ENCODE measurements at places on chromosomes 5 and 9.

- no peak for DNase-seq
- H3K4me1 ChIP-seq, result no peaks in the 10 kb centered on the region
- no peak overlapping the region for H3K4me3 ChIP-seq
- H3K27me3 ChIP-seq, result no peaks in the 10 kb centered on the region
Observed at GRCh38 chr5:122263352-122264030, 48.5 kb upstream of the SNCAIP start.

- no peak for DNase-seq
- H3K4me3 ChIP-seq, result no peak overlapping the region
- no peak overlapping the region for H3K27ac ChIP-seq
Observed at GRCh38 chr9:37413311-37413710, 9.2 kb upstream of the GRHPR start.

- H3K4me3 ChIP-seq, result no peak overlapping the region
- H3K27ac ChIP-seq, result no peak overlapping the region
- H3K4me1 ChIP-seq, result no peaks in the 10 kb centered on the region
- H3K27me3 ChIP-seq, result no peaks in the 10 kb centered on the region
- DNase-seq, result no peak
- no peaks in the 10 kb centered on the region for H3K36me3 ChIP-seq
Observed at GRCh38 chr5:145848854-145849253, 13.7 kb upstream of the PRELID2 start.

GRCh38 chr9:112541685-112542084 is 55.1 kb downstream of the KIAA1958 start:
- H3K27me3 ChIP-seq, result no peaks in the 10 kb centered on the region
- H3K4me1 ChIP-seq, result no peaks in the 10 kb centered on the region
- H3K4me3 ChIP-seq, result no peak overlapping the region
- no peak overlapping the region for H3K27ac ChIP-seq
- DNase-seq, result no peak
- H3K36me3 ChIP-seq, result no peaks in the 10 kb centered on the region

DNA sequence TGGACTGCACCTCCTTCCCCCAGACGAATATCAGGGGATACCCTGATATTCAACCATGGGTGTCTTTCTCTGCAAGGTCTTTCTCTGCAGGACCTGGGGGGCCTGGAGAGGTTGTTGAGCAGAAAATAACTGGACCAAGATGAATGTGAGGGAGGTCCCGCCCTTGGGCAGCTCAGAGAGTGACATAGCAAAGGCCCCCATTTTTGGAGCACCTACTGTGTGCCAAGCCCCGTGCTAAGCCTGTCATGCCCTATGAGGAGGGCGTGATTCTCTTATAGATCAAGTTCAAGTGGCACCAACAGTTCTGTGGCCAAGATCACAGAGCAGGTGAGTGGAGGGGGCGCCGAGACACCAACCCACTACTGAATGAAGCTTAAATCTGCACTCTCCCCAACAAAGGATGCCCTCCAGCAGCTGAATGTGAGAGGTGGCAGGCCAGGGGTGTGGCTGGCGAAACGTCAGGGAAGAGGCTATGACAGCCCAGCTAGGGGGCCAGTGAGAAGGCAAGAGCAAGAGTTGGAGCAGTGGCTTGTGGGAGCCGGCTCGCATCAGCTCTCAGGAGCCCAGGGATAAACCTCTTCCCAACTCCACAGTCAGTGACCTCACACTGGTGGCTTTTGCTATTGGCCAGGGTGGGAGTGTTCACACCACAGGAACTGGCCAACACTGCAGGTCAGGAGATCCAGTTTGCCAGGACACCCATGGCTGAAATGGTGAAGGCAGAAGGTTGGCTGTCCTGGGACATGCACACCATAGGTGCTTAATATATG is 5.3 kb downstream of the SARDH start:
- no peak for DNase-seq
- H3K27me3 ChIP-seq, result no peaks in the 10 kb centered on the region
- no peak overlapping the region for H3K4me3 ChIP-seq

DNA sequence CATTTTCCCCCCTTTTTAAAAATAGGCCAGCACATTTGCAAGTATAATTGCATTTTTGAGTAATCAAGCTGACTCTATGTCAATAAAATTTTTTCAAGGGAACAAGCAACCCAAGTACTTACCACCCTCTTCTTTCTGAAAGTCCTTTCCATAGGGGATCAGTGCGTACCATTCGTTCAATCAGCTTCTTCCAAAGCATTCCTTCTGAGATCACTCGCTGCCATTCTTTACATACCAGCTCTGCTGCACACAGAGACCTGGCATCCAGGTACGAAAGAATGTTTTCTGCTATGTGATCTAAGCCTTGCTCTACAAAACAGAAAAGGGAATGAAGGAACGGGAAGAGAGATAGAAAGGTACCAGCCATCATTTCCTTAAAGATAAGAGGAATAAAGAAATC is 106.6 kb downstream of the FBXW11 start:
- H3K36me3 ChIP-seq, result peaks cover 13% of the 10 kb centered on the region
- H3K4me3 ChIP-seq, result no peak overlapping the region
- H3K27me3 ChIP-seq, result no peaks in the 10 kb centered on the region
- no peak for DNase-seq
- no peak overlapping the region for H3K27ac ChIP-seq
- no peaks in the 10 kb centered on the region for H3K4me1 ChIP-seq

- H3K36me3 ChIP-seq, result no peaks in the 10 kb centered on the region
- no peak for DNase-seq
- no peak overlapping the region for H3K4me3 ChIP-seq
- no peaks in the 10 kb centered on the region for H3K27me3 ChIP-seq
Observed at GRCh38 chr5:130017173-130017572, 112.9 kb downstream of the CHSY3 start.

DNA sequence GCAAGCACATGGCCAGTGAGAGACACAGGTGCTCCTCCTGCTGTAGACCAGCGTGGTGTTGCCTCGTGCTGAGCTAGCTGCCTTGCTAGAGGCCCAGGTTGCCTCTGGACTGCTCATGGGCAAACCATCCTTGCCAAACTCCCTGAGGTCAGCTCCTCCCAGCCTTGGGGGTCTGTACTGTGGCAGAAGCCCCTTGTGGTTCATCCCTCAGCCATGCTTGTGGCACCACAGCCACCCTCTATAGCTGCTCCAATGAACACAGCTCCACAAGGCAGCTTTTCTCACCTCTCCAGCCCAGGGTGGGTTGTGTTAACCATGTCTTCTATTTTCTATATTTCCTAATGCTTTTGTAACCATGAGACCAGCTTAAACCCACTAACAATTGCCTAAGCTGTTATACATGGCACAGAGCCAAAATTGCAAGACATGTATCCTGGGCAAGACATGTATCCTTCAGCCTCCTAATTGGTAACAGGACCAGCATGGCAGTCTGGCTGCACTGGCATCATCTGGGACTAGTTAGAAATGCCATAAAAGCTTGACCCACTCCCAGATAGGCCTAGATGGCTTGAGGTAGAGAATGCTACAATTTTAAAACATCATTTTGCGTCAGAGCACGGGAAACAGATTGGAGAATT is 183.1 kb upstream of the S1PR3 start:
- no peaks in the 10 kb centered on the region for H3K27me3 ChIP-seq
- no peaks in the 10 kb centered on the region for H3K36me3 ChIP-seq
- H3K27ac ChIP-seq, result no peak overlapping the region
- no peak for DNase-seq
- H3K4me1 ChIP-seq, result no peaks in the 10 kb centered on the region

DNA sequence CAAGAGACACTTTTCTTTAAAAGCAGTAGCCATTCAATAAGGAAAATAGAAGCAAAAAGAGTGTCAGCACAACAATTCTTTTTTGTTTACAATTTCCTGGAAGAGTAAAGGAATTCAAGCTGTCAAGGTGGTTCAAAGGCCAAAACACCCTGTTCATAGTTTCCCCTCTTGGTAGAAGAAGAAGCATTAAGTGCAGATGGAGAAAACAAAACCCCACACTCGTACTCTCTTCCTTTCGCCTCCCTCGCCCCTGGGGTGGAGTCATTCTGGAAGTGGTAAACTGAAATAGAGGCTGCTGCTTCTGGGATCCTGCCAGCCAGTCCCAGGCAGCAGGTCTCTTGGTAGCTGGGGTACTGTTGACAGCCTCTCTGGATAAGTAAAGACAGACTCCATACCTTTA is 105.0 kb downstream of the ANKRD55 start:
- no peaks in the 10 kb centered on the region for H3K27me3 ChIP-seq
- no peaks in the 10 kb centered on the region for H3K4me1 ChIP-seq
- H3K27ac ChIP-seq, result peak overlapping the region; percentile 11
- no peak for DNase-seq
- H3K4me3 ChIP-seq, result no peak overlapping the region

DNA sequence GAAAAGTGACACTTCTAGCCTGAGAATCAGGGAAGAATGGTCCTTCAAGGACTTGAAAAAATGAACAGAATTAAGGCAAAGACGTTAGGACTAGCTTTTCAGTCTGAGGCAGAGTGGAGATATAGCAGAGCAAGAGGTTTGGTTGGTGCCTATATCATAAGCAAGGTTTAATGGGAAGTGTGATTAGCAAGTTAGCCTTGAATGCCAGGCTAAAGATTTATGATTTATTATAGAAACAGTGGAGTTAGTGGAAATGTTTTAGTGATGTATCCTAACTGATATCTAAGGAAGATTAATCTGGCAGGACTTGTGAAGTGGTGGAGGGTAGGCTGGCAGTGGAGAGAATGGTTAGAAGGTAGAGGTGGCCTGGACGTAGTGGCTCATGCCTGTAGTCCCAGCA is 7.0 kb downstream of the F2RL2 start:
- no peaks in the 10 kb centered on the region for H3K27me3 ChIP-seq
- H3K36me3 ChIP-seq, result peaks cover 44% of the 10 kb centered on the region
- no peak for DNase-seq
- no peaks in the 10 kb centered on the region for H3K4me1 ChIP-seq
- no peak overlapping the region for H3K4me3 ChIP-seq

GRCh38 chr5:106959387-106959786 is 711.4 kb downstream of the EFNA5 start:
- no peaks in the 10 kb centered on the region for H3K27me3 ChIP-seq
- H3K27ac ChIP-seq, result no peak overlapping the region
- no peak overlapping the region for H3K4me3 ChIP-seq
- no peak for DNase-seq
- no peaks in the 10 kb centered on the region for H3K4me1 ChIP-seq
- no peaks in the 10 kb centered on the region for H3K36me3 ChIP-seq

DNA sequence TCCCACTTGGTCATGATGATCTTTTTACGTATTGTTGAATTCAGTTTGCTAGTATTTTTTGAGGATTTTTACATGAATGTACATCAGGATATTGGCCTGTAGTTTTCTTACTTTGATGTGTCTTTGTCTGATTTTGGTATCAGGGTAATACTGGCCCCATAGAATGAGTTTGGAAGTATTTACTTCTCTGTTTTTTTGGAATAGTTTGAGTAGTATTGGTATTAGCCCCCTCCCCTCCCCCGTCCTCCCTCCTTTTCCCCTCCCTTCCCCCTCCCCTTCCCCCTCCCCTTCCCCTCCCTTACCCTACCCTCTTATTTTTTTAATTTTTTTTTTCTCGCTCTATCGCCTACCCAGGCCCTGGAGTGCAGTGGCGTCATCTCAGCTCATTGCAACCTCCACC is 10.3 kb downstream of the CDK7 start:
- H3K4me3 ChIP-seq, result no peak overlapping the region
- DNase-seq, result no peak
- no peak overlapping the region for H3K27ac ChIP-seq
- H3K27me3 ChIP-seq, result no peaks in the 10 kb centered on the region
- H3K36me3 ChIP-seq, result no peaks in the 10 kb centered on the region

GRCh38 chr5:35417040-35417439 is 186.8 kb upstream of the PRLR start:
- no peaks in the 10 kb centered on the region for H3K4me1 ChIP-seq
- H3K27ac ChIP-seq, result no peak overlapping the region
- H3K36me3 ChIP-seq, result no peaks in the 10 kb centered on the region
- no peaks in the 10 kb centered on the region for H3K27me3 ChIP-seq

DNA sequence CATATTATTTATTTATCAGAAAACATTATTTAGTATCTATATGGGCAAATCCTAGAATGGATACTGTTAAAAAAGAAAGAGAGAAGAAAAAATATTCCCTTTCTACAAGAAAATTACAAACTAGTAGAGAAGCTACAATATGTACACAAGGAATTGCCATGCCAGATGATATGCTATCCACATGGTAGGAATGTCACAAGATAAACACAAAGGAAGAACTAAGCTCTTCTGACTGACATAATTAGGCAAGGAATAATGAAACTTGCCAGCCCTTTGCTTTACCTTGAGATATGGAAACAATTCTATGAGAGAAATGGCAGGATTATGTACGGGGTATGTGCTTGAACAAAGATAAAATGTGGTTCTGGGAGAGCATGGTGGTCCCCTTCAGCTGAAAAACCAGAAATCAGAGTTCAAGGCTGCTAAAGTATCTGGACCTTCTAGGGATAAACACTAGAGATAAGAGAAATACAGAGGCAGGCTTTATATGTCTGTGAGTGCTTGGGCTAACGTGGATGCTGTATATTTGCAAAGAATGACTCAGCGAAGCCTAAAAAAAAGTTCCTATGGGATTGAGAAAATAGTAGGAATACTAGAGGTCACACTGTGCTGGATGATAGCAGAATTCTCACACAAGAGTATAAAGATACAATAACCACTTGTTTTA is 451.6 kb downstream of the TLE1 start:
- DNase-seq, result no peak
- no peaks in the 10 kb centered on the region for H3K4me1 ChIP-seq
- no peak overlapping the region for H3K4me3 ChIP-seq
- no peaks in the 10 kb centered on the region for H3K36me3 ChIP-seq
- no peaks in the 10 kb centered on the region for H3K27me3 ChIP-seq

DNA sequence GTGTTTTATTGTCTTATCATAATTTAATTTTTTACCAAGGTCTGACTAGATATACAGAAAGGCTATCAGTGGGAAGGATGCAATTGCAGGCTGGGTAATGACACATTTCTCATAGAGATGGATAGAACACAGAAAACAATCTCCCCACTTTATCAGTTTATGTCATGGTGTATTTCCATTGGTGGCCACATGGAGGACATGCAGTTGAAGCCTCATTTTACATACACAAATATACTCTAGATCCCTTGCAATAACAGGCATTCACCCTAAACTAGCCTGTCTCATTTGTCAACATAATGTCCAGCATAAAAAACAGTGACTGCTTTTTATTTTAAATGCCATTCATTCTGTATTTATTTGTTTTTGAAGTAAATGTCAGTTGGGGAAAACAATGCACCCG is 526.3 kb downstream of the GABRG2 start:
- DNase-seq, result no peak
- no peaks in the 10 kb centered on the region for H3K4me1 ChIP-seq
- no peaks in the 10 kb centered on the region for H3K36me3 ChIP-seq
- H3K4me3 ChIP-seq, result no peak overlapping the region
- H3K27ac ChIP-seq, result no peak overlapping the region

- no peaks in the 10 kb centered on the region for H3K27me3 ChIP-seq
- no peaks in the 10 kb centered on the region for H3K4me1 ChIP-seq
- H3K36me3 ChIP-seq, result no peaks in the 10 kb centered on the region
- H3K4me3 ChIP-seq, result no peak overlapping the region
- DNase-seq, result no peak
Observed at GRCh38 chr5:171459839-171460238, 40.4 kb downstream of the FGF18 start.

DNA sequence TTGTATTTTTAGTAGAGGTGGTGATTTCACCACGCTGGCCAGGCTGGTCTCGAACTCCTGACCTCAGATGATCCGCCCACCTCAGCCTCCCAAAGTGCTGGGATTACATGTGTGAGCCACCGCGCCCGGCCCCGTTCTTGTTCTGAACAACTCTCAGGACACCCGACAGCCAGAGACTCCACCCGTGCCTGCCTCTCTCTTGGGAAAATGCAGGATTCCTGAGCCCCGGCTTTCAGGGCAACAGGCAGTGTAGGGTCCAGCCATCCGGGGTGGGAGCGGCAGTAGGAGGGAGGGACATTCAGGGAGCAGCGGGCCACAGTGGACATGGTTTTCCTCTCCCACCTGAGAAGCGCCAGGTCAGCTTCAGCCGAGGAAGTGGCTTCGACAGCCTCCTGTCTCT is 34.4 kb downstream of the NCS1 start:
- H3K36me3 ChIP-seq, result no peaks in the 10 kb centered on the region
- no peak overlapping the region for H3K4me3 ChIP-seq
- DNase-seq, result no peak
- H3K4me1 ChIP-seq, result no peaks in the 10 kb centered on the region
- no peaks in the 10 kb centered on the region for H3K27me3 ChIP-seq
